ENCODE measurements at places on chromosomes 7 and 10. TPM values are rescaled to one million over a fixed set of nuclear protein-coding genes. Genes with fewer than 3 reads are reported as not detected.

Gene CCNY
- 68.9 TPM for total RNA-seq

Gene GRM3
- not detected for total RNA-seq

DNA sequence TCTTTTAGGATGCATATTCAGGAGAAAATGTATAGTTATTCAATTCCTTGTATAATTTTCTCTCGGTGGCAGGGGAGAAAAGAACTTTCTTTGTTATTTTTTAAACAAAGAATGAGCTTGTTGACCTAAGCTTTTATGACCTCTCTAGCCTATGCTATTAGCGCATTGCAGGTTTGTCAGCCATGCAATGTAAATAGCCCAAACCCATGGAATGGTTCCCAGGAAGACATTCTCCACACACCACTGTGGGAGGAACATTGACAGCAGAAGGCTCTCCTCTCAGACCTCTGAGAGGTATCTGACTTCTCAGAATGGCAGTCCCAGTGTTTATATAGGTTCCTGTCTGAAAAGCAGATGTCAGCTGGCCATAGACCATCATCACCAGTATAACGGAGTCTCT lies 19.6 kb upstream of the AGBL3 start:
- DNase-seq, result no peak
- H3K27ac ChIP-seq, result no peak overlapping the region
- H3K4me3 ChIP-seq, result no peak overlapping the region

GRCh38 chr10:3071405-3072198 lies 4.3 kb downstream of the PFKP start:
- H3K27me3 ChIP-seq, result no peaks in the 10 kb centered on the region
- no peak overlapping the region for H3K27ac ChIP-seq
- peaks cover 37% of the 10 kb centered on the region for H3K36me3 ChIP-seq
- H3K4me1 ChIP-seq, result peaks cover 38% of the 10 kb centered on the region
- H3K4me3 ChIP-seq, result no peak overlapping the region
- DNase-seq, result peak; percentile 83

DNA sequence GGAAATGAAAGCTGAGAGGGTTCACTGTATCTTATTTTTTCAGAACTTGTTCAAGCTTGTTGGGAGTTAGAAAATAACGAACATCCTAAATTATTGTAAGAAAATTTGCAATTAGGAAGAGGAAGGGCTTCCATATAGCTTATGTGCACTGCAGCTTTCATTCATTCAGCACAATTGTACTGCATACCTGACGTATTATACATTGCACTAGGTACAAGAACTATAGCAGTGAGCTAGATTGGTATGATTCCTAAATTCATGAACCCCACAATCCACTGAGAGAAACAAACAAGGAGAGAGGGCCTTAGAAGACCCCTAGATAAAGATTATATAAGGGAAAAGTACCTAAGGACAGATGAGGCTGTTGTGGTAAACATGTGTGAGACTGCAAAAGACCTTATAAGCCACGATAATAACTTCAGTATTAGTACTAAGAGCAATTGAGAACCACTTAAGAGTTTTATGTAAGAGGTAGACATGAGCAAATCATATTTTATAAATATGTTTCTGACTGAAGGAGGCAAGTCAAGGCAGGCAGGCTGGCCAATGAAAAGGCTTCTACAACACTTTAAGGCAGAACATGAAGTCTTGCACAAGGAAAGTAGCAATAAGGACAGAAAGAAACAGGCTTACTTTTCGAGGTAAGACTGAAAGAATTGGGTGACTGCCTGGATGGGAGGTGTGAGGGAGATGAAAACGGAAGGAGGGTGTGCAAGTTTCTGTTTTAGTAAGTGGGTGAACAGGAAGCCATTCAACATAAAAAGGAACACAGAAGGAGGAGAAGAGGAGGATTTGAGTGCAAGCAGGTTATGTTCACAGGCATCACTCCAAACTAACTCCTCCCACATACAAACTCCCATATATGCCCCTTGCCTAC lies 77.9 kb upstream of the LRRN3 start:
- peak; percentile 78 for DNase-seq
- peak overlapping the region; percentile 68 for H3K27ac ChIP-seq
- no peaks in the 10 kb centered on the region for H3K27me3 ChIP-seq
- no peaks in the 10 kb centered on the region for H3K36me3 ChIP-seq
- peak overlapping the region; percentile 24 for H3K4me3 ChIP-seq
- peaks cover 24% of the 10 kb centered on the region for H3K4me1 ChIP-seq

GRCh38 chr7:83065714-83066113 lies 97.0 kb downstream of the PCLO start:
- no peaks in the 10 kb centered on the region for H3K36me3 ChIP-seq
- H3K4me3 ChIP-seq, result no peak overlapping the region
- no peaks in the 10 kb centered on the region for H3K4me1 ChIP-seq
- H3K27ac ChIP-seq, result no peak overlapping the region
- DNase-seq, result no peak

DNA sequence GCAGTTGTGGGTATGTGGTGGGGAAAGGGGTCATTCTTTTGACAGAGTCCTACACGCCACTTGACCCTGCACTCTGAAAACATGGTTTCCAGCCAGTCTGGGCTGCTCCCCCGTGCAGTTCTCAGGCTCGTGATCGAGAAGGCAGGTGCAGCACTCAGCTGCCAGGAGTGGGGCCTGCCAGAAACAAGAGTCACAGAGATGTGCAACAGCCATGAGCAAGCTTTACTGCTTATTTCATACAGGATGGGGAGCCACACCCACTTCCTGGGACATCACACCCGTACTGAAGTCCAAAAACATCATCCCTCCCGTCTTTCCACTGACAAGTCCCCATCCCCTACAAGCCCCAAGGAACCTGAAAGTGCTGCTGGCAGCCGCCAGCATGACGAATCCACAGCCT lies 9.3 kb downstream of the ATG9B start:
- H3K36me3 ChIP-seq, result no peaks in the 10 kb centered on the region
- no peak overlapping the region for H3K4me3 ChIP-seq
- peak; percentile 35 for DNase-seq
- H3K27ac ChIP-seq, result no peak overlapping the region
- peaks cover 22% of the 10 kb centered on the region for H3K27me3 ChIP-seq

- peak overlapping the region; percentile 99 for H3K27ac ChIP-seq
- peaks cover 45% of the 10 kb centered on the region for H3K4me1 ChIP-seq
- H3K36me3 ChIP-seq, result no peaks in the 10 kb centered on the region
- peak overlapping the region; percentile 60 for H3K4me3 ChIP-seq
Measured at GRCh38 chr7:34133356-34133982, 228.1 kb downstream of the BMPER start.

DNA sequence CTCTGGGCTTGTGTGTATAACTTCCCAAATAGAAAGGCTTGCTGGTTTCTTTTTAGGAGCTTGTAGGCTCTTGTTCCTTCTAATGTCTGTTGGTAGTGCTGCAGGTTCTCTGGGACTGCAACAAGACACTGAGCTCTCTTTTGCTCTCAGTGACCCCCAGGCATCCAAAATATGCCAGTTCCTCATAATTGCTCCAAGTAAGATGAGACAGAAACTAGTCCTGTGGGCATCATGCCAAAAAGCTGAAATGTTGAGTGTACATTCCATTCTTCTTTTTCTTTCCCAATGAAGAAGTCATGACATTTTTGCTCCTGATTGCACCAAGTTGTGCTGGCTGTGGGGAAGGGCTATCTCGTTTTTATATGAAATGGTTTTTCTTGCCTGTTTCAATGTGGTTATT lies 7.1 kb upstream of the BTBD16 start:
- peak; percentile 90 for DNase-seq
- H3K4me3 ChIP-seq, result peak overlapping the region; percentile 64
- peak overlapping the region; percentile 91 for H3K27ac ChIP-seq
- H3K27me3 ChIP-seq, result no peaks in the 10 kb centered on the region
